ENCODE measurements at places on chromosomes 5 and 9.

DNA sequence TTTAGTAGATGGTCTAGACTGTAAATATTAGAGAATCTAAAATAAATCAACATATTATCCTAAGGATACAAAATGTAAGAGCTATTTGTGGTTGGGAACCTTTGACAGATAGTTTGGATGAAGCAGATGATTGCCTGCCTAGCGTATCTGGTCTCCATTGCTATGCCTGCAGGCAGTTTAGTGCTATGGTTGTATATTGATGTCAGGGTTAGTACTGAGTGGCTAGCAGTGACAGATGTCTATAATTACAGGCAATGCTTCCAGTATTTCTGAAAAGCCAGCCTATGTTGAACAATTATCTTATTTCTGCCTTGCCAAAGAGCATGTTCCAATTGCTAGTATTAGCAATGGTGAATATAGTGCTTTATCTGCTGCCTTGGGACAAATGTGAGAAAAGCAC is 151.3 kb upstream of the TLX3 start:
- DNase-seq: no peak

GRCh38 chr5:98259595-98259994 is 513.9 kb upstream of the RGMB start:
- no peak for DNase-seq

DNA sequence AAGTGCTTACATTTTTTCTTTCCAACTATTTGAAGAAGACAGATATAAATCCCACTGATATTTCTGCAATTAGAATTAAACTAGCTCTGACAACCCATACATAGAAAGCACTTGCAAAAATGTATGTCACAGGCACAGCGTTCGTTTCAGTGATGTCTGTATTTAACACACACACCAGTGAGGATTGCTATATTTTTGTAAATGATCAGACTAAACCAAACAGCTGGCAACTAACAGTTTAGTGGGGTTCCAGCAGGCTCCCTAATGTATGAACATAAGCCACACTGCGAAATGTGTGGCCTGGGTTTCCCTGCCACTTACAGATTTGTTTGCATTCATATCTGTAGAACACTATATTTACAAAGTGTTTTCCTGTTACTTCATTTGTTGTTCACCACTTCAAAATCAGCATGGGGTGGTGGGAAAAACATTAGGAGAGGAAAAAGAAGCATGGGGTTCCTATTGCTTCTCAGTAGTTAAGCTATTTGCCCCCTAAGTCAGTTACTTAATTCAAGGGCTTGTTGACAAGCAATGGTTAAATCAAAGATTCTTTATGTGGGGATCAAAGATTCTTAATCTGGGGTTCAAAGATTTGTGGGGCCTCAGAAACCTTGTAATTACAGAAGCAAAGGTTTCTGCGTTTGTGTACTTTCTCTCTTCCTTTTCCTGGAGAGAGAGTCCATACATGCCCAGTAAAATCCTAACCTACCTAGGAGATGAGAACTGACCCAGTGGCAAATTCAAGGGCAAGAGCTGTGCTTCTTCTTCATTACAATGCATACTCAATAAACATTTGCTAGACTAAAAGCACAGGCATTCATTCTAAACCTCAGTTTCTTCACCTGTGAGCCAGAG is 27.1 kb downstream of the ZNF608 start:
- no peak for DNase-seq

GRCh38 chr9:72915659-72916058 is 37.2 kb downstream of the ALDH1A1 start:
- no peak for DNase-seq

GRCh38 chr5:124683917-124684555 is 62.4 kb downstream of the ZNF608 start:
- no peak for DNase-seq

- DNase-seq: no peak
These were observed 52.7 kb downstream of the WNK2 start for GRCh38 chr9:93236541-93237206.

GRCh38 chr5:136034984-136035383 is 6.2 kb downstream of the TGFBI start:
- DNase-seq: no peak

DNA sequence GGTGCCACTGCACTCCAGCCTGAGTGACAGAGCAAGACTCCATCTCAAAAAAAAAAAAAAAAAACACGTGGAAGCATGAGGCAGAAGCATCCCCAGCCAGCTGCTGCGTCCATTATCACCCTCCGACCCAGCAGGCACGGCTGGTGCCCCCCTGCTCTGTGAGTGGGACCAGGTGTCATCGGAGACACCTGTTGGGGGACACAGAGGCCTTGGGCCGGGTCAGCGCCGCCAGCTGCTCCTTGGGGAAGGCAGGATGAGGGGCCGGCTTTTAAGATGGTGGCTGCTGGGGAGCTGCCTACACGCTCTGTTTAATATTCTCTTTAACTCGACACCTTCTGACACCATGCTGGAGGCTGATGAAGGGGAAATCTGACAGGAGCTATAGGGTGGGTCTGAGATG is 80.2 kb upstream of the RUFY1 start:
- DNase-seq: no peak
